Aorta (tissue), 5 donors: ENCODE measurements at places on chromosomes 6 and 20. TPM values are rescaled to one million over a fixed set of nuclear protein-coding genes. Genes with fewer than 3 reads are reported as not detected.

DNA sequence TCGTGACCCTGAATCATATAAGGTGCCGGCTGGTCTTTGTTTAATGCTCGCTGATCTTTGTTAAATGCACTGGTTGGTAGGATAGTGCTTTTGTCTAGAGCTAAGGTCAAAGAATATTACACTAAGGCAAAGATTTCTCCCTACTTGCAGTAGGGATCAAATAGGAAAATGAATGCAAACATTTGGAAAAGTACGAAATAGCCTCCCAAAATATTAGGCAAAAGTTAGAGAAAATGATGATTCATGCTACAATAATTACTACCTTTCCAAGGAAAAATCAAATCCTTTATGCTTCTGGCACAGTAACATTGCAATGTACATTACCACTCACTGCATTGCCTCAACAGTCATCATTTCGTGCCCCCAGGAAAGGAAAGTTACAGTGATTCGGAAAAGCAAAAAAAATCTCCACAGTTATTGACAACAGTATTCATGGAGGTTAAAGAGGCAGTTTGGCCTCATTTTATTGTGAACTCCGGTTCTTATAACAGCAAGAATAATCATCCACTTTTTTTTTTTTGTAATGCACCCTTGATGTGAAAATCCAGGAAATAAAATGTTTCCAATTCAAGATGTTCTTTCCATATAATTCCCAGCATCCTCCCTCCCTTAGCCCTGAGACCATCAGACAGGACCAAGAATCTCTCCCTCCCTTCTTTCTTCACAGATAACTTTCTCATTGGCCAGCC is 61.7 kb upstream of the ZMYND8 start:
- no peak for DNase-seq

ALDH5A1 gene
- total RNA-seq, result 5.1 TPM

GRCh38 chr6:142566628-142567396 is 265.0 kb downstream of the ADGRG6 start:
- DNase-seq, result no peak

- no peak for DNase-seq
Observed at GRCh38 chr6:128558021-128558420, 37.6 kb upstream of the PTPRK start.

LSM2 gene
- 32.4 TPM for total RNA-seq

DNA sequence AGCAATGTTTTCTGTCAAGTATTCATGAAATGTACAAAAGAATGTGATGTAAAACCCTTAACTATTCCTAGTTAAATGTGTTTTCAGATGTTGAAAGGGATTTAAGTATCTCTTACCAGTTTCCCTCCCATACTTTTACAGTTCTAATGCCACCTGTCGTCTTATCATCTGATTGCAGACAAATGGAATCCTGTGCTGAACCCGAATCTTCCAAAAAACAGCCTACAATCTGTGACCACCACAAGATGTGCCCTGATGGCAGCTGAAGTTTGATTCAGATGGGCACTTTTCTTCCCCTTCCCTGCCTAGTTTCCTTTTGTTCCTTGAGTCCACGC is 1.9 kb downstream of the TOMM6 start:
- no peak for DNase-seq

WFDC5 gene
- not detected for total RNA-seq

SYCP2L gene
- 2.0 TPM for total RNA-seq

DNA sequence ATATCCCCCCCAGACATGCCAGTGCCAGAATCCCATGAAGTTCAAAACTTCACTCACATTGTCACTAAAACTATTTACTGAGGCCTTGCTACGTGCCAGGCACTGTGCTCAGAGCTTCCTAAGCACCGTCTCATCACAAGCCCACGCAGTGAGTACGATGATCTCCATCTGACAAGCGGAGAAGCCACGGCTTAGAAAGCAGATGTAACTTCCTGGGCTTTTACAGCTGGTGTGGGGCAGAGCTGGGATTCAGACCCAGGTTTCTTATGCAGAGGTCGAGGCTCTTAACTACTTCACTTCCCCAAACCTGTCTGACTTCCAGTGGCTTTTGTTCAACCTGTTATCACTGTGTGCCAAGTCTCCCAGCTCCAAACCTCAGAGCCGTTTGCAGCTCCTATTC is 8.3 kb downstream of the MDGA1 start:
- DNase-seq, result no peak

GSTA3 gene
- total RNA-seq, result not detected

GRCh38 chr6:170006900-170007467 is 255.6 kb downstream of the ERMARD start:
- no peak for DNase-seq

GRCh38 chr6:168131464-168132415 is 52.7 kb upstream of the FRMD1 start:
- DNase-seq, result no peak
